ENCODE measurements at places on chromosomes 12 and 14.

DNA sequence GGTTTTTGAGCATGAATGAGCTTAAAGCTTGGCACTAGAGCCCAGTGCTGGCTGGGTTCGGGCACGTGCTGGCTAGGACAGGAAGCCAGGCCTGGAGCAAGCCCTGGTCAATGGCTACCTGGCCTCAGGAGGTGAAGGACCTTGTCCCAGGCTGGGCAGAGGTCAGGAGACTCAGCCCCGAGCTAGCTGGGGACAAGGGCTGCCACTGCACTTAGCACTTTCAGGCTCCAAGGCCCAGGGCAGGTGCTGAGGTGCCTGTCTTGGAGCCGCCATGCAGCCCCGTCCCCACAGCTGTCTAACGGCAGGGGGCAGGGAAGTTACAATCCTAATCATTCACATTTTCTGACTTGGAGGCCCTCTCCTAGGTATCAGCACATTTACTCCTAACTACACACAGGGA, 4.3 kb upstream of the AQP6 start:
- no peak for DNase-seq

GRCh38 chr12:89721291-89721987, 12.8 kb upstream of the ATP2B1 start:
- DNase-seq: no peak

GRCh38 chr12:75439048-75439447, 41.5 kb upstream of the GLIPR1 start:
- DNase-seq: no peak

GRCh38 chr12:26283046-26283445, 87.7 kb downstream of the SSPN start:
- DNase-seq: no peak

DNA sequence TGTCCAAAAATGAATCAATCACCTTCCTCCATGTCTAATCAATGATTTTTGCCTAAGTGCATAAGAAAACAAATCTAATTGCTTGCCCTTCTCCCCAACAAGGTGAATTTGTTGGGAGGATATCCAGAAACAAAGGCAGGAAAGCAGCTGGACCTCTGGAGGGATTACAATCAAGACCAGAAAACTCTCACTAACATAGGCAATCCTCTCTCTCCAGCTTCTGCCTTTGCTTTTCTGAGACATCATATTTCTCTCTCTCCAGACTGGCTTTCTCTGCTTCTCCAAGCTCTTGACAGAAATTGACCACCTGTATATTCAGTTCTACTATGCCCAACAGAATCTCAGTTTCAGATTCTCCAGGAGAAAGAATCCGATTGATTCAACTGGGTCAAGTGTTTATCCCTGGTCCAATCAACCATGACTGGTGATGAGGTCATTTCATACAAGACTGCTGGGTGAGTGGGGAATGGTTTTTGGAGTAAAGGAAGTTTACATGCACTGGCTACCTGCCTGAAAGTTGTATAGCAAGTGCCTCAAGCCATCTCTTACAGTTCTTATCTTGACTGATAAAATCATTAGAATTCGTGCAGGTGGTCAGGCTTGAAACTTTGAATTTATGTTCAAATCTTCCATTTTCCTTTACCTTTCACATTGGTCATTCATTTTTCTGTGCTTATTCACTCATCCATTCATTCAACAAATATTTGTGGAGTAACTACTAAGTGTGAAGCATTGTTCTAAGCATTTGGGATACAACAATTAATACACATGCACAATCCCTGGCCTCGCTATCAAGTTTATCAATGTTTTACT, 22.2 kb upstream of the CFAP54 start:
- no peak for DNase-seq

DNA sequence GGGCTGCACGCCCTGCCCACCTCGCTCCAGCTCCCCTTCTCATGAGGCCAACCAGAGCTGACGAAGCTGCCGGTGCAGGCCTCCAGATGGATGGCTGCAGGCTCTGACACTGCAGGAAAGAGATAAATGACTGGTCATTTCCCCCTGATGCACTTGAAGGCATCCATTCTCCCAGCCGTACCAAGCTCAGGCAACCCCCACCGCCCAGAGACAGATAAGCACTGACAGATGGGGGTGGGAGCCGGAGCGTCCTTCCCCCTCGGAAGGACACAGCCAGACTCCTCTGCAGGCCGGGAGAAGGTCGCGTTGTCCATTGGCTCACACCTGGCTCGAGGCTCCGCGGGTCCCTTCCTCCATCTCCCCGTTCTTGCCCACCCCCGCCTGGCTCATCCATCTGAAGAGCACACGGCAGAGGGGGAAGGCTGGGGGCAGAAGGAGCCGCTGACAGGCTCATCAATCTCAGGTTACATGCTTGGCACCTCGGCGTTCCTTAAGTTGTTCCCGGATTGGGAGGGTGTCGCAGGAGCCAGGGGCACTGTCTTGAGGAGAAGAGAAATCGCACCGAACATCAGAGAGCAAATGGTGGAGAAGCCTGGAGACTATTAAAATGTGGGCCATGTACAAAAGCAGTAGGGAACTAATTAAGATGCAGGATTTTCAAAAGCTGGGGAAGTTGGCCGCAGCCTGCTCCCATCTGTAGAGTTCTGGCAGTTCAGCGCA, 151.6 kb downstream of the DPF3 start:
- DNase-seq: no peak

DNA sequence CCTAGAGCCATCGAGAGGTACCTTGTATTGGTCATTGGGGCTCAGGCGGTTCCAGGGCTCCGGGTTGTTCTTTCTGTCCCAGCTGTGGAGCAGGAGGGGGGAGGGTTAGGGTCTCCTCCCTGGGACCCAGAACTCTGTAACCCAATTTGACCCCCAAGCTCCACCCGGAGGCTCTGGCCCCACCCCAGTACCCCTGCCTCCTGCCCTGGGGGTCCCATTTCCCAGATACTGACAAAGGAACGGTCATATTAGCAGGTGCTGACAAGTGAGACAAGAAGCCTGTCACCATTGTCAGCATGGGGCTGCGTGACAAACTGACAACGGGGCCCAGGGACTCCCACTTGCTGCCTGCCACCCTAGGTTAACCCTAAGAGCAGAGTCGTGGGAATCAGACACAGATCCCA, 6.2 kb downstream of the SHMT2 start:
- DNase-seq: no peak

DNA sequence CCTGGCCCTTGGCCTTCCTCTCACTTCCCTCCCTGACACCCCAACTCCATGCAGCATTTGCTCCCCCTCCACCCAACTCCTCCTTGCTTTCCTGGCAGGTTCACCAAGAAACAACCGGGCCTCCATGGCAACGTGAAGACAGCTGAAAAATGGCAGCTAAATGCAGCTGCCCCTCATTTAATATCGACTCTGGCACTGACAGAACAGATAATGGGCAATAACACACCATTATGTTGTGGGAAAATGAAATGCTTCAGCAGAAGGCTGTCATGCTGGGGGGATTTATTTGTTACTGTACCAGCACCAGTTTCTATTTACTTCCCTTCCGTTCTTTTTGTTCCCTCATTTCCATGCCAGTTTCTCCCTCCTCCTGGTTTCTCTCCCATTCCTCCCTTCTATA, 440.8 kb downstream of the NRXN3 start:
- DNase-seq: no peak

GRCh38 chr12:107429006-107429705, 256.4 kb upstream of the PWP1 start:
- DNase-seq: no peak

DNA sequence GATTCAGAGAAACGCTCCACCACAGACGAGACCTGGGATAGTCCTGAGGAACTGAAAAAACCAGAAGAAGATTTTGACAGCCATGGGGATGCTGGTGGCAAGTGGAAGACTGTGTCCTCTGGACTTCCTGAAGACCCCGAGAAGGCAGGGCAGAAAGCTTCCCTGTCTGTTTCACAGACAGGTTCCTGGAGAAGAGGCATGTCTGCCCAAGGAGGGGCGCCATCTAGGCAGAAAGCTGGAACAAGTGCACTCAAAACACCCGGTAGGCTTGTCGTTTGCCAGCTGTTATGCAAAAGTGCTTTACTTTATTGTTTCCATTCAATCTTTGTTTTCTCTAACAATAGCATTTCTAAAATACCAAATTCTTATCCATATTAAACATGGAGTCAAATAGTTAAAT, 287.3 kb downstream of the NAV3 start:
- no peak for DNase-seq

DNA sequence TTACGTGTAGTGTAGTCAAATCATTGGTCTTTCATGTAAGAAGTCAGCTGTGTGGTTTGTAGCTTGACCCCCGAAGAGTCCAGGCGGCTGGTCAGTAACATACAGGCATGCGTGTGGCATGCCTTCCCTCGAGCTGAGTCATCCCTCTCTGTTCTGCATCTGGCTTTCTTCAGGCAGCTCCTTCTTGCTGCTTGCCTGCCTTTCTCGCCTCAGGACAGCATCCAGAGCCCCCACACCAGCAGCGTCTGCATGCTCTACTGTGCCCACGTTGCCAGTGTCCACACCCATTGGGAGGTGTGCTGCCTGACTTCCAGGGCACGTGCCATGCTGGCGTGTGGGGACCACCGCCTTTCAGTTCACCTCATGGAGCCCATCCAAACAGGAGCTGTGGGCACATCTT, 96.8 kb downstream of the EP400 start:
- peak; percentile 71 for DNase-seq

DNA sequence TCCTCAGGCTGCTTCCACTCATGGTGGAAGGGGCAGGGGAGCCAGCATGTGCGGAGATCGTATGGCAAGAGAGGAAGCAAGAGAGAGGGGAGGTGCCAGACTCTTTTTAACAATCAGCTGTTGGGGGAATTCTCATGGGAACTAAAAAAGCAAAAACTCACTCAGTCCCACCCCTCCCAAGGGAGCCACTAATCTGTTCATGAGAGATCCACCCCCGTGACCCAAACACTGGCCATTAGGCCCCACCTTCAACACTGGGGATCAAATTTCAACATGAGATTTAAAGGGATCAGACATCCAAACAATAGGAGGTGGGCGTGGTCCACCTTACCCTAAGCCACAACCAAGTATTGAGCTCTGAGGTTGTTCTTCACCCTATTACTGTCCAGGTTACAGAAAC, 375.1 kb downstream of the GRIN2B start:
- no peak for DNase-seq

DNA sequence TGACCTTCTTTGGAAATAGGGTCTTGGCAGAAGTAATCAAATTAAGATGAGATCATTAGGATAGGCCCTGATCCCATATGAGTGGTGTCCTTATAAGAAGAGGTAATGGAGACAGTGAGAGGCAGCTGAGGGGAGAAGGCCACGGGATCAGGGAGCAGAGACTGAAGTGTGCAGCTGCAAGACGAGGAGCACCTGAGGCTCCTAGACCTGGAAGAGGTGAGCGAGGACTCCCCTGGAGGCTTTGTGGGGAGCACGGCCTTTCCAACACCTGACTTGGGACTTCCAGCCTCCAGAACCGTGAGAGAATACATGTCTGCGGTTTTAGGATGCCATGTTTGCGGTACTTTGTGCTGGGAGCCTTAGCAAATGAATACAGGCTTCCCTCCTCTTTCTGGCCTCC, 37.5 kb downstream of the LRTM2 start:
- DNase-seq: no peak

GRCh38 chr14:69631509-69631908, 20.1 kb downstream of the SUSD6 start:
- DNase-seq: no peak

DNA sequence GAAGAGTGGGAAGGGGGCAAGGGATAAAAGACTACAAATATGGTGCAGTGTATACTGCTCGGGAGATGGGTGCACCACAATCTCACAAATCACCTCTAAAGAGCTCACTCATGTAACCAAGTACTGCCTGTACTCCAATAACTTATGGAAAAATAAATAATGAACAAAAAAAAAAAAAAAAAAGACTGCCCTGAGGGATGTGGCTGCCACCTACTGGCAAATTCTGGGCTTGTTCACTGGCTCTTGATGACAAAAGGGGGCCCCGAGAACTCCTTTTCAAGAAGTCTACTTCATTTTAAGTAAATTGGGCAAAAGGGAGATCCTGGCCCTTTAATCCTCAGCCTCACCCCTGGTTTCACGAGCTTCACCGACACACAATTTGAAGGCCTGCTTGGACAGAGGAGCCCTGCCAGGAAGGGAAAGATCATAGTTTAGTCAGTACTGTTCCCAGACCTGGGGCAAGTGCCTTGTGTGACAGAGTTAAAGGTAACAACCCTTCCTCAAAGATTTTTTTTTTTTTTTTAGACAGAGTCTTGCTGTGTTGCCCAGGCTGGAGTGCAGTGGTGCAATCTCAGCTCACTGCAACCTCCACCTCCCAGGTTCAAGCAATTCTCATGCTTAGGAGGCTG, 26.1 kb upstream of the STAC3 start:
- DNase-seq: no peak

DNA sequence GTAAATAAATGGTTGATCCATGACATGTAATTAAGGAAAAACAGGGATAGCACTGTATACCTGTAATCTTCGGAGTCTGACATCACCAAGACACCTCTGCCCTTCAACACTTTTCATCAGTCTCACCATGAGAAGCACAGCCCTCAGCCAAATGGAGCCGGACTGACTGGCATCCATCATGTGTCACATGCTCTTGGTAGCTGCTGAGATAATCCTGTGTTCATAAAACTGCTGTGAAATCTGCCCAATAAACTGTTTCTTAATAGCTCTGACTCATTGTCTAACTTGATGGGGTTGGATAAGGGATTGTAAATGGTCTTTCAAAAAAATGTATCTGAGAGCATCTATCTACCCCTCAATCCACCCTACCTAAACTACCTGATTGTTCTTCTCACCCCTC, 33.6 kb downstream of the KCNH5 start:
- DNase-seq: no peak

- DNase-seq: no peak
Observed at GRCh38 chr12:3261782-3262359, 184.7 kb downstream of the TSPAN9 start.

- DNase-seq: no peak
Observed at GRCh38 chr12:85688837-85689236, 147.4 kb downstream of the RASSF9 start.

GRCh38 chr14:71591929-71592328, 340.3 kb upstream of the RGS6 start:
- DNase-seq: no peak

DNA sequence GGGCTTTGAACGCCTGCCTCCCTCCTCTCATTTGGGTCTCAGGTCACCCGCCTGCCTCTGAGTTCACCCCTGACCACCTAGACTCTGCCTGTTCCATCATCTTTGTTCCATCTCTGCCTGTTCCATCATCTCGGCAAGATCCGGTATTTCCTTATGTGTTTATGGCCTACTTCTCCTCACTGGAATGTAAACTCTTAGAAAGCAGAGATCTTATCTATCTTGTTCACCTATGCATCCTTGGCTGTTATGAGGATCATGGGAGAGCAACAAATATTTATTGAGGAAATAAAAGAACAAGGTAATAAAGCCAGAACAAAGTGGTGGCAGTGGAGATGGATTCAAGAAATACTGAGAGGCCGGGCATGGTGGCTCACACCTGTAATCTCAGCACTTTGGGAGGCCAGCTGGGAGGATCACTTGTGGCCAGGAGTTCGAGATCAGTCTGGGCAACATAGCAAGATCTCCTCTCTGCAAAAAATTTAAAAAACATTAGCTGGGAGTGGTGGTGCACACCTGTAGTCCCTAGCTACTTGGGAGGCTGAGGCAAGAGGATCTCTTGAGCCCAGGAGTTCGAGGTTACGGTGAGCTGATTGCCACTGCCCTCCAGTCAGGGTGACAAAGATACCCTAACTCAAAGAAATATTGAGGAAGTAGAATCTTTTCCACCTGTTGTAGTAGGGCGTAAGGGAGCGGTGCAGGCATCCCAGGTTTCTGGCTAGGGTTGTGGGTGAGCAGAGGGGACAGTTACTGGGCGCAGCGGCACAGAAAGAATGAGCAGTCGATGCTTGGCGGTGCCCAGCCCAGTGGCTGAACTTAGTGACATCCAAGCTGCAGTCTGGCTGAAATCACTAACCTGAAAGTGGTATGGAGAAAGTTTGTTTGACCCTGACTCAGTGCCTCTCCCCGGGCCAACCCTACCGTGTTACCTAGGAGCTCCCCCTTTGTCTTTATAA, 1.7 kb upstream of the KLC1 start:
- DNase-seq: no peak
